Activated CD4-positive, alpha-beta T cell treated with anti-CD3 and anti-CD28 coated beads for 24 hours (primary cell): ENCODE measurements at places on chromosomes 16 and 17.

- DNase-seq = no peak
Observed at GRCh38 chr17:73494950-73495349, 149.3 kb downstream of the SDK2 start.

DNA sequence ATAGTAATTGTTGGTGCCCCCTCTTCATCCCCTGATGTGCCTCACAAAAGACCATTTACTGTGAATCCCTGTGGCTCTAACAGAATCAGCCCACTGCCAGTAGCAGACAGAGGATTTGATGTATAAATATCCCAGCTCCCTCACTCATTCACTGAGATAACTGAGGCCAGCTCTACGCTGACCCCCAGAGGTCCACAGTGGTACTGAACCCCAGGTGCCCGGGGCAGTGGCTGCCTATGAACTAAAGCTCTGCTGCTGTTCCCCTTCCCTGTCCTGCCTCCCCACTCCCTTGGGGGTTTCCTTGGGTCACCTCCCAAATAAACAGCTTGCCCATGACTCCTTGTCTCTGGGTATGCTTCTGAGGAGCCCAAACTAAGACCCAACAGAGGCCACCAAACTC, 295.8 kb downstream of the FOXL1 start:
- DNase-seq = peak; percentile 7

GRCh38 chr17:31580706-31581490, 189.4 kb downstream of the RAB11FIP4 start:
- no peak for DNase-seq

GRCh38 chr16:17917316-17918019, 419.1 kb downstream of the NPIPA8 start:
- DNase-seq = no peak

DNA sequence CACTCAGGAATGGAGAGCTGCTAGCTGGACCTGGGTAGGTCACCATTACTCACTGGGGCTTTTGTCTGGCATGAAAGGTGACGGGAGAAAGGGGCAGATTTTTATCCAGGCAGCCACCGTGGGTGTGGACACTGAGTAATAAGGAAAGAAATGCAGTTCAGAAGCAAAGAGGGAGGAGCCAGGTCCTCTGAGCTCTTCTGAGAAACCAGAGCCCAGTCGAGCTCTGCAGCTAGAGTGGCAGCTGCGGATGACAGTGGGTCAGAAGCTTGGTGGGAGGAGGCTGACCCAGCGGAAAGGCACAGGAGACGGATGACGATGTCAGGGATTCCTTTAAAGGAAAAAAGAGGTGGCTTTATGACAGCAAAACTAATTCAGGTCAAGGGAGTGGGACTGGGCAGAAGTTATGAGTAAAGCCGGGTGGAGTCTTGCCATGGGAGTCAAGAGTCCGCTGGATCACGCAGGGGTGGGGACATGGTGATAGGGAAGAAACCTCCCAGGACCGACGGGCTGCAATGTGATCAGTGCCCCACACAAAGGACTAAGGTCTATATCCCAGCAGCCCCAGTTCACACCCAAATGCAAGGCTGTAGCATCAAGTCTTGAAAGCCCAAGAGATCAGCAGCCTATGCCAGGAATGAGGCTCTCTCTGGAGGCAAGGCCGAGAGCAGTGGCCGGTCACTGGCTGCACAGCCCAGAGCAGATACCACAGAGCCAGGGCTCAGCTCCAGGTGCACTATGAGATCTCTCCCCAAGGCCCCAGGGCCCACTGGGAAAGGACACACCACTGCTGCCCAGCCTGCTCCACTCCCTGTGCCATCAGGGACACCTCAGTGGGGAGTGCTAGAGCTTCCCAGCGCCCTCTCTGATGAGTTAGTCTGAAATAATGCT, 6.3 kb upstream of the MNT start:
- DNase-seq = no peak

- peak; percentile 93 for DNase-seq
Observed at GRCh38 chr17:8376271-8377067, at the start of gene KRABD2. TSS of gene KRABD2 (minus strand) at chr17:8376704.

DNA sequence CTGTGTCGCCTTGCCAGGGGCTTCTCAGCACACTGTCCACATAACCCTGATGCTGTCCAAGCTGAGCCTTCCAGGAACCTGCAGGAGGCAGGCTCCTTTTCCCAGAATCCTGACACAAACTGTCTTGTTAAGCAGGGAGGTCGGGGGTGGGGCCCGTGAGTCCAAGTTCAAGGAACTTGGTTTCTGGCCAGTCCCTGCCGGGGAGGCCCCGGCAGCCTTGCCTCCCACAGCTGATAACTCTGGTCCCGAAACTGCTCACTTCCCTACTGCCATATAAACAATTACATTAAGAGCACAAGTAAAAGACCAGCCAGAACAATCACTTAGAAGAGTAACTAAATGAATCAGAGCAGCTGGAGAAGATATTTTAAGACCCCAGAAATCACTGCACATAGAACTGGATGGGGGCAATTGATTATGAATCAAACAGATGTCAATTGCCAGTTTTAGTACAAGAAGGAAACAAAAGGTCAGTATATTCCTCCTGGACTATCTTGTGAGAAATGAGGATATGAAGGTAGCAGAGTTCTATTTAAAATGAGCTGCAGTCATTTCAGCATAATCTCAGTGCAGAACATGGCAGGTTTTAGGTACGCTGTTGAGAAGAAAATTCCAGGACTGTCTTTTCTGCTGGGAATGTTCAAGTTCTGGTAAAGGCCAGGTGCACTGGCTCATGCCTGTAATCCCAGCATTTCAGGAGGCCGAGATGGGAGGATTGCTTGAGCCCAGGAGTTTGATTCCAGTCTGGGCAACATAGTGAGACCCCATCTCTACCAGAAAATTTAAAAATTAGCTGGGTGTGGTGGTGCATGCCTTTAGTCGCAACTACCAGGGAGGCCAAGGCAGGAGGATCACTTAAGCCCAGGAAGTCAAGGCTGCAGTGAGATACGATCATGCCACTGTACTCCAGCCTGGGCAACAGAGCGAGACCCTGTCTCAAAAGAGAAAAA, 169.8 kb downstream of the PITPNC1 start:
- no peak for DNase-seq

GRCh38 chr16:895371-895770, 75.4 kb downstream of the LMF1 start:
- DNase-seq = no peak

DNA sequence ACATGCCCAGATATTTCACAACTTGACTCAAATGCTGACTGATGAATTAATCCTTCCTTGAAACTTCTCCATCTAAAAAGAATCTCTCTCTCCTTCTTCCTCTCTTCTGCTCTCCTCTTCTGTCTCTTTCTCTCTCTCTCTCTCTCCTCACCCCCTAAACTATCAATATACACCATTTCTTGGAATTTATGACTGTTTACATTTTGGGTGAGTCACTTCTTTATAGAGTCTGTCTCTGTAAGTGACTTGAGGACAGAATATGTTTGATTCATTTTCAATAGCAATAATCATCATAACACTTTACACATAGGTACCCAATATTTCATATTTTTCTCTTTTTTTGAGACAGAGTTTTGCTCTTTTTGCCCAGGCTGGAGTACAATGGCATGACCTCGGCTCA, 15.3 kb downstream of the OR3A1 start:
- DNase-seq = no peak

- DNase-seq = no peak
Observed at GRCh38 chr17:62855156-62855555, 47.0 kb upstream of the MARCHF10 start.

- DNase-seq = no peak
Observed at GRCh38 chr16:1425616-1426370, 5.1 kb upstream of the PERCC1 start.

DNA sequence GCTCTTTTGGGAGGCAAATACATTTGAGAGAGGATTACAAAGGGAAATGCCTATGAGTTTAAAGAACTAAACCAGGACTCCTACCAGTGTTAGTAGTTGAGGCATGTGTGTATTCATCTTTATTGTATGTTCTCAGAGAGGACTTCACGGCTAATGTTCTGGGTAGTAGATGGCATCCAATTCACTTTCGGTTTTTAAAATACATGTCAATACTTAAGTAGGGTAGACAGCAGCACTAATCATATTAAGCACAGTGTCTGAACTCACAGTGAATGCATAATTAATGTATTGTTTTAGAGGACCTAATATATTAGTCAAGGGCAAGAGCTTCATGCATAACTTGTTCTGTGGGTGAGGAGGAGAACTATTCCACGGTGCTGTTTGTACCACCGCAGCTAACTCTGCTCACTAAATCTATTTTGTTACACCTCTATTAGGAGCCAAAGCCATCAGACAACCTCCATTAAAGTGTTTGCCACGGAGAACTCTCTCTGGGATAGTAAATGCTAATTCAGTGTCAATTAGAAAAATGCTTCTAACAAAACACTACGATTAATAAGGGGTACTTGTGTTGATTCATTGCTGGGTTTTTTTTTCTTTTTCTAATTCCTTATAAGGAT, 56.3 kb downstream of the COX10 start:
- no peak for DNase-seq

- no peak for DNase-seq
Observed at GRCh38 chr17:42518046-42518754, 17.8 kb upstream of the NAGLU start.

DNA sequence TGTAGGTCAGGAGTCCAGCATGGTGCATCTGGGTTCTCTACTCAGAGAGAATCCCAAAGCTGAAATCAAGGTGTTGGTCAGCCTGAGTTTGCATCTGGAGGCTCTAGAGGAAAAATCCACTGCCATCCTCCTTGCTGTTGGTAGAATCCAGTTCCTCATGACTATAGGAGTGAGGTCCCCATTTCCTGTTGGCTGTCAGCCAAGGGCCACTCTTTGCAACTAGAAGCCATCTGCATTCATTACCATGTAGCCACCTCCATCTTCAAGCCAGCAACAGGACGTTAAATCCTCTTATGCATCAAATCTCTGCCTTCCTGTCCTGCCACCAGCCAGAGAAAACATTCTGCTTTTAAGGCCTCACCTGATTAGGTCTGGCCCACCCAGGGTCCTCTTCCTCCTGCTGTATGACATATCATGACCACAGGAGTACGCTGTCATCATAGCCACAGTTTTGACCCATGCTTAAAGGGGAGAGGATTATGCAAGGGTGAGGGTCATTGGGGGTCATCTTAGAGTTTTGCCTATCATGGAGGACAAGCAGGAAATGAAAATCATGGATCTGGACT, 40.5 kb downstream of the DNAH9 start:
- no peak for DNase-seq
